CD4-positive, alpha-beta T cell treated with Interleukin-15 for 1 hour (primary cell): ENCODE measurements at places on chromosomes 12 and 14.

- DNase-seq, result no peak
These were observed 97.9 kb upstream of the USP44 start for GRCh38 chr12:95648990-95649791.

DNA sequence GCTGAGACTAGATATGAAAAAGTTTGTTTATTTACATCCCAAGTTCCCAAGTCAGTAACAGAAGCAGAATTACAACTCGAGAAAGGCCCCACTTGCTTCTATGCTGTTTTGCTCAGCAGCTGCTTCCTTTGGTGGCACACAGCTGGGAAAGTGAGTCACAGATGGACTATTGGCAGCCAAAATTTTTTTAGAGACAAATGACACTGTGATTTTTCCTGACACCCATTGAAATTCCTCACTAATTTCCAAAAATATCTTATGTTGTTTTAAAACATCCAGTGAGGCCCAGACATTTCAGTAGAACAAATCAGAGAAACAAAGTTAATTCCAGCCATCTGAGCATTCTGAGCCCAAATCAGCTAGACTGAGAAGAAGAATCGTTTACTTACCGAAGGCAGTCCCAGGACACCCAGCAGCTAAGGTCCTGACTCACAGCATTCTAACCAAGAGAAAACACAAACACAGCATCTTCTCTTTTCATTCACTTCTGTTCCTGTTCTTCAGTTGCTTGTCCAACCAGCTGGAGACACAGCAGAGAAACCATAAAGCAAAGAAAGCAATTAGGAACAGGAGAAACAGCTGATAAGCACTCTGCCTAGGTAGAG, 188.3 kb downstream of the DAD1 start:
- no peak for DNase-seq

DNA sequence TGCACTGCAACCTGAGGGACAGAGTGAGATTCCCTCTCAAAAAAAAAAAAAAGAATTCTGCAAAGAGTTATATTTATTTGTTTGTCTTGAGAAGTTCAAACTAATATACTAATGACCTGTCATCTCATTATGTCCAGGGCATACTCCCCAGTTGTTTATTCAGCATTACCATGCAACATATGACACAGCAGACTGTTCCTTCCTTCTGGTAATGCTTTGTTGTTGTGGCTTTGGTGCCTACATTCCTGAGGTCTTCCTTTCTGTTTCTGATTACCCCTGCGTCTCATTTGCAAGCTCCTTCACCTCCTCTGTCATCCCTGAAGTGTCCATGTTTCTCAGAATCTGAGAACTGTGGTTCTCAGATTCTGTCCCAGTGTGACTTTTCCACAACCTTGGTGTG, 55.3 kb downstream of the DERA start:
- no peak for DNase-seq

- no peak for DNase-seq
These were observed 17.9 kb downstream of the CPM start for GRCh38 chr12:68915055-68915454.

- DNase-seq, result peak; percentile 60
These were observed 1.8 kb upstream of the SAMD4A start for GRCh38 chr14:54564868-54565784.

DNA sequence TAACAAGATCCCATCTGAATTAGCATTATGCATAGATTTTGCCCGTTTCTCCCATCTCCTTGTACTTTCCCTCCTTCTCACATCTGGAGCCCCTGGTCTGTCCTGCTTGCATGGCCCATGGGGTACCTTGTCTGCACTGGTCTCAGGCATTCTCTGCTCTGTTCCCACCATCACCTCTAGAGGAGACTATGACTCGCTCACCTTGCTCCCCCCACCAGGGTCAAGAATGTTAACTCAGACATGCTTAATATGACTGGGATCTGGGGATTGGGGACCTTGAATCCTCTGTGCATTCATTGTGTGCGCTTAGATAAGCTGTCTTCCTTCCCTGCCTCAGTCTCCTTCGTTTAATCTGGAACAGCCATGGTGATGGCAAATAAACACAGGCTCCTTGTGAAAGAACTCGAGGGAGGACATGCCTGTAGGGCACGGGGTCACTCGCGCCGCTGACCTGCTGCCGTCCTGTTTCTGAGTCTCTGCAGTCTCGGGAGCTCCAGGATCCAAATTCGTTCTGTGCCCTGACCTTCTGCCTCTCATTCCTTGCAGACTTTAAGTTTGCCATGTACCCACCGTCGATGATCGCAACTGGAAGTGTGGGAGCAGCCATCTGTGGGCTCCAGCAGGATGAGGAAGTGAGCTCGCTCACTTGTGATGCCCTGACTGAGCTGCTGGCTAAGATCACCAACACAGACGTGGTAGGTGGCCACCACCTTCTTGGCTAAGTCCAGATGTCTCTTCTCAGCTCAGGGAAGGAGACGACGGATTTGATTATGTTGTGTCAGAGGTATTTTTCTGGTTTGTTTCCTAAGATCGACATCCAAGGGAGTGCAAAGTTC, 15.0 kb downstream of the CCND2 start:
- no peak for DNase-seq

DNA sequence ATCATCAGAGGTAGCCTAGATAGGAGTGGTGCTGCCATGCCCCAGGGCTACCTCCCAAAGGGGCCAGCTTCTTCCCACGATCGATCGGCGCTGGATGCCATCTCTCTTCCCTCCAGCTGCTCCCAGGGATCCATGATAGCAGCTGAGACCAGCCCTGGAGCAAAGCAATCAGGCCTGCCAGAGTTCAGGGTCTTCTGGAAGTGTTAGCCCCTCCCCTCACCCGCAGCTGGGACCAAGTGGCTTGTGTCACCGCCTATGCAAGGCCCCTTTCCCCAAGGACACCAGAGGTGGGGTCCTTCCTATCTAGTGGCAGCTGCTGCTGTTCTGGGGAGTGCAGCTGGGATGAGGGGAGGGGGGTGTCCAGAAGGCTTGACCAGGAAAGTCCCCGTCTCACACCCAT, 87.0 kb downstream of the IRF2BPL start:
- DNase-seq, result no peak

DNA sequence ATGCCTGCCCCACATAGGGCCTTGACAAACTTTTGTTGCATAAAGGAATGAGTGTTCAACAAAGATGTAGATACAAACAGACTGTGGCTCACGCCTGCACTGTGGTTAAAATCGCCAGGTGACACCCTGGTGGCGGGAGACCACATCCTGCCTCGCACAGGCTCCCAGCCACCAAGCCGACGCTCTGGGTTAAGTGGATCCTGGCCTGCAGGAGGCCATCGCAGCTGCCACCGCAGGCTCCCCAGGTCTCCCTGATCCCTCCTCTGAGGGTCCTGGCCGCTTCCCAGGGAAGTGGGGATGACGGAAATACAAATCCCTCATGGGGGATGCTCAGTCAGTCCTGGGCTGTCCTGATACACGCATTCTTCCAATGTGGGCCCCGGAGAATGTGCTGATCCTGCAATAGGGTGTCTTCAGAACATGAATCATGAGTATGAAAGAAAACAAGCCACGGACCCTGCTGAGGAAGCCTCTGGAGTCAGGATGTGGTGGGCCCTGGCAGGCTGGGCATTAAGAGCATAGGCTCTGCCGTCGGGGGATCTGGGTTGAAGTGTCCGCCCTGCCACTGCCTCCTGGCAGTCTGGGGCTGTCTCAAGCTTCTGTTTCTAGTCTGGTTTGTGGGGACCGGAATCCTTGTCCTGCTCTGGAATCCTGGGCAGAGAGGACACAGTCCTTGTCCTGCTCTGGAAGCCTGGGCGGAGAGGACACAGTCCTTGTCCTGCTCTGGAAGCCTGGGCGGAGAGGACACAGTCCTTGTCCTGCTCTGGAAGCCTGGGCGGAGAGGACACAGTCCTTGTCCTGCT, 53.5 kb upstream of the BEGAIN start:
- peak; percentile 74 for DNase-seq

DNA sequence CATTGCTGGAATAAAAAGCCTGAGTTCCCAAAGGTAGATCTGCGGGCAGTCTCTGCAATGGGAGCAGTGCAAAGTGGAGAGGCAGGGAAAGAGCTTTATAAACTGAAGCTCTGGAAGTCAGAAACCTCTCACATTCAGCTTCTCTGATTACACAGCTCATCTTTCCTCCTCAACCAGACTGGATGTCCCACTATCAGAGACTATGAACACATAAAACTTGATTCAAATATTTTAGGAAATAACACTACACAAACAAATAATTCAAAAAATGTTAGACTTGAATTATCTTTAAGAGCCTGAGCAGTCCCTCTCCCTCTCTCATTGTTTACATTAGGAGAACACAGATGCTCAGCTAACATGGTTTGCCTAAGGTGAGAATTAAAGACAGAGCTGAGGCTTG, 72.9 kb downstream of the DENND5B start:
- DNase-seq, result no peak

- no peak for DNase-seq
These were observed 303.9 kb upstream of the LRFN5 start for GRCh38 chr14:41302776-41303175.

DNA sequence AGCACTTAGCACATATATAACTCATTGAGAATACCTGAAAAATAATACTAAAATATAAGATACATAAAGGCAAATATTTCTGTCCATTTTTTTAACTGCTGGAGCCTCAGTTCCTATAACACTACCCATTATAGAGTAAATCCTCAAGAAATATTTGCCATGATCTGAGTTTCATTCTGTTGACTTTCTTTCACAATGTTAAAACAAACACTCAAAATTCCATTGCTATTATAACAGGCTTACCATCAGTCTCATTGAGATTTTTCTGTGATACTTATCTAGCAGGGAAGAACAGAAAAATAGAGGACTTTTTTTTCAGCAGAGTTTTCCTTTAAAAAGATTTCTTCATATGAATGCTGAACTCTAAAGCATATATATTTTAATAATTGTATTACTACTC, 24.5 kb downstream of the LMO3 start:
- DNase-seq, result no peak

DNA sequence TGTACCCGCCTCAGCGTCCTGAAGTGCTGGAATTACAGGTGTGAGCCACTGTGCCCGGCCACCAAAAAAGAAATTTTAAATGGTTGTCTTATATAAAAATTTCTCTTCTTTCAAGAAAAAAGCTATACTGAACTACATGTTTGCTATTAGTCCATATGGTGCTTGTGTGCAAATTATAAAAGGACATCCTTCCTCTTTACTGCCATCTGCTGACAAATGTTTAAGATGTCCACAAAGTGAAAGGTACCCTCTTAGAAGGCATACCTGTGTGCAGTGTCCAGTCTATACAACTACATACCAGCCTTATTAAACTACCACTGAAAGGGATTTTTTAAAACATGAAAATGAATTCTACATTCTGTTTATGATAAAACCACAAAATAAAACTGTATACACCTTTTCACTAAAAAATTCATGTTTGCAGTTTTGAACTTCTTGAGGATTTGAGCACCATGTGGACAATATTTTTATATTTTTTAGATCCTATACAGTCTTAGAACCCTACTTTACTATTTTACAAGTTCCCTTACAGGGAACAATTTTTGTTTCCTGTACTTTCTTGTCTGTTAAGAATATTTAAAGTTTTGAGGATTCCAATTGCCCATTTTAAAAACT, 32.8 kb upstream of the TOMM20L start:
- no peak for DNase-seq

DNA sequence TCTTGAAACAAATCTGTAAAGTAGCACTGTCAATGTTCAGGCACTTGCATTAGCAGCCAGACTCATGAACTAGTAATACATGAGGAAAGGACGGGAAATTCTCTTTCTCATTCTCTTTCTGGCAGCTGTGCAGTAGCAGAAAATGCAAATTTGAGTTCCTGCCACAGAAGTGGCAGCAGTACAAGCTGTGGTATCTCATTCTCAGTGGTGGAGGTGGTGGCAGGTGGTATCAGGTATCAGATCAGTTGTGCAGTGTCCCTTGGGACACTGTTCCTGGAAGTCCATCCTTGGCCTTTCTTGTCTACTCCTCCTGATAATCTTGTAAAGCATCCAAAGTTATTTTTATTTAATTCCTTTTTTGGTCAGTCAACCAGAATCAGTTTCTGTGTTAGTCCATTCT, 103.0 kb downstream of the C12orf42 start:
- DNase-seq, result no peak

DNA sequence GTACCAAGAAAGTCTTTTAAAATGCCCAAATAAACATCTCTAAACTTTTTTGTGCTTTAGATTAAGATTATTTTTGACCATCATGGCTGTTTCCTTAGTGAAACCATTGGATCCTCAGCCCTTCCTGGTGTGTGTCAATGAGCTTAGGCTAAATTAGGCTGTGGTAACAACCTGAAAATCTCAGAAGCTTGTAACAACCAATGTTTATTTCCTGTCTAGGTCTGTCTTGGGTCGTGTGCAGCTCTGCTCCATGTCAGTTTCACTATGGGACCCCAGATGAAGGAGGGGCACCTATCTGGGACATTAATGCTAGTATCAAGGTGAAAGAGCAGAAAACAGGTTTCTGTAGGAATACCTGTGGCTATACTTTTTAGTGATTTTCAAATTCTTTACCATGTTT, 49.9 kb downstream of the KCNMB4 start:
- no peak for DNase-seq

DNA sequence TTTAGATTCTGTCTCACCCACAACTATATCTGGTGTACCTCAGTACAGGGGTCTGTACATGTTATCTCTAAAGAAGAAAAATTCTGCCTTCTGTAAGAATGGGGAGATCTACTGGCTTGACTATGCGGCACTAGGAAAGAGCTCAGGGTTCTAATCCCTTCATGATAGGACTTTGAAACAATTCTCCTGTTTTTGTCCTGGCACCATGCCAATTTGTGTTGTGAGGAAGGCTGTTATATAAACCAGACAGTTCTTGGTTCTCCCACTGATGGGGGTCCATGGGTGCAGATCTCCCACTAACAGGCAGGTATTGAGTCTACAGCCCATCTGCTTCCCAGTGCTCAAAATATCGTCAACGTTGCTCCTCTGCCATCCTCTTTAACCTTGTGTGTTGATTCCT, 883.7 kb downstream of the GALC start:
- no peak for DNase-seq

DNA sequence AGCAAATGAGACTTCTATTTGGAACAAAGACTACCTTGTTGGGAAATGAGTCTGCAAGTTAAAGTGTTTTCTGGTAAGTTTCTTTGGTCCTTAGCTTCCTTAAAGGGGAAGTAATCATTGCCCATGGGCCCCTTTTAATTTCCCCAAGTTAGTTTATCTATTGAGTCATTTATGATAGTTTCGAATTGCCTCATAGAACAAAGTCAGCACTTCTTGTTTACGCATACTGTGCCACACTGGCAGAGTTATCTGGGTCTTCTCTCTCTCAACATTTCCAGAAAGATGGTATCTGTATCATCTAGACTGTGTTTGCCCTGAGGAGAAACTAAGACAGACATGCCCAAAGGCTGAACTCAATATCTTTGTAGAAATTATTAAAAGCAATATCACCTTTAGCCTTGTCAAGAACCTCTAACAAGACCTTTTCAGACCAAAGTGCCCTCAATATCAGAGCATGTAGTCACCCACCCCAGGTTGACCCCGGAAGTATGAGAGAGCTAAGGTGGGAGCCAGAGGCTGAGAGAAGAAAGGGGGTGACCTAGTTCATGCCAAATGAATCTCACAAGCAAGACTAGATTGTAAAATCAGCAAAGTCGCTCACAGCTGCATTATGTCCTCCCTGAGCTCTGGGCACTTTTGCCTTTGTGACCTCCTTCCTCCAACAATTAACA, 40.0 kb downstream of the GPR65 start:
- no peak for DNase-seq
